ENCODE measurements at places on chromosomes 7 and 10.

GRCh38 chr10:61487506-61487905 is 34.3 kb upstream of the TMEM26 start:
- DNase-seq: no peak

DNA sequence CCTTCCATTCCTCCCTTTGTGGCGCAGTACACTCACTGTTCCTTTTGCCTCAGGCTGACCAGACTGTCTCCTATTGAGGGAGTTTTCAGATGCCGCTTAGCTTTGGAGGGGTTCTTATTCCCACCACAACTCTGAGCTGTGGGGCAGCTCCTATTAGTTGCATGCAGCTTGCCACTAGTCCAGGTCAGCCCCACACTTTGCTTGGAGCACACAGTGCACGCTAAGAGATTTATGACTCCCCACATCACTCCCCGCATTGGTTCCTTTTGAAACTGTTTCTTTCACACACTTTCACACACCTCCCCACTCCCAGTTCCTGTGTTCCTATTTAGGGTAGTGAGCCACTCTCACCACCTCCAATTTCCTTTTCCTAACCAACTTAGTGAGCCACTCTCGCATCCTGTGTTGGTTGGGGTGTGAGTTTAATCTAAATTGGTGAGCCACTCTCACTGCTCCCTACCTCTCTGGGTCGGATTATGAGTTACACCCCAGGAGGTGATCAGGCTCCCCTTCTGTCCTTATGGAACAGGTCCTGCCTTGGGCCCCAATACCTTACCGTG is 10.4 kb upstream of the ZNF485 start:
- no peak for DNase-seq

- DNase-seq: no peak
Observed at GRCh38 chr10:34319197-34319846, 495.8 kb downstream of the PARD3 start.

DNA sequence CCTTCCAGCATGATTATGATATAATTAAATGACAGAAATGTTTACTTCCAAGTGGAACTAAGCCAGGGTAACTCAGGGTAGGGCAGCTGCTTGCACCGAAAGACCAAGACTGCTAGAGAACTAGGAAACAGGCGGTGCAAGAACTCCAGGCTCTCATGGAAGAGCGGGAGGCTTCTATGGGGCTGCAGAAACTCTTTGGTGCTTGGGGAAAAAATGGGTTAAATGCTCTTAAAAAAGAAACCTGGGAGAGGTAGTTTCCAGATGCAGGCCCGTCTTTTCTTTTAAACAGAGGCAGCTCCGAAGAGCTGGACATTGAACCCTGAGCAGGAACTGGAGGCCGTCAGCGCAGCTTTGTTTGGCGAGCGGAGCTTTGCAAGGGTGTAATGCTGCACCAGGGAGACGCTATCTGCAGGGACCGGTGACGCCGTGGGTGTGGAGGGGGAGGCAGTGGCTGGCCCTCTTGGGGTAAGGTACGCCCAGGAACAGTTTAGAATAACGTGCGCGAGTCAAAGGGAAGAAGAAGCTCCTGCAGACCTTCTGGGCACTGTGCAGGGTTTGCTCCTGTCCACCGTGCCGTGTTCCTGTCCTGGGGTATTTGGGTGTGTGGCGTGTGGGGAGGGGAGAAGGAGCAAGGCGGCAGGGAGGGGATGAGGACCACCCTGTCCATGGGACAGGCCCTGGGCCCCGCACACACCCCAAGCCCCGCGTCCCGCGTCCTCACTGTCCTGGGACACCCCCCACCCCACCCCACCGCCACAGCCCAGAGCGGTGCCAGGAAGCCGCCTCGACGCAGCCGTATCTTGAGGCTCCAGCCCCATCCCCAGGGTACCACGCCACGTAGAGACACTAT is 59.0 kb downstream of the EGFR start:
- no peak for DNase-seq

- DNase-seq: no peak
Observed at GRCh38 chr10:79342295-79342761, 4.9 kb upstream of the PPIF start.

Measured in effector CD8-positive, alpha-beta T cell (primary cell).